ENCODE measurements at places on chromosomes 3 and 15.

DNA sequence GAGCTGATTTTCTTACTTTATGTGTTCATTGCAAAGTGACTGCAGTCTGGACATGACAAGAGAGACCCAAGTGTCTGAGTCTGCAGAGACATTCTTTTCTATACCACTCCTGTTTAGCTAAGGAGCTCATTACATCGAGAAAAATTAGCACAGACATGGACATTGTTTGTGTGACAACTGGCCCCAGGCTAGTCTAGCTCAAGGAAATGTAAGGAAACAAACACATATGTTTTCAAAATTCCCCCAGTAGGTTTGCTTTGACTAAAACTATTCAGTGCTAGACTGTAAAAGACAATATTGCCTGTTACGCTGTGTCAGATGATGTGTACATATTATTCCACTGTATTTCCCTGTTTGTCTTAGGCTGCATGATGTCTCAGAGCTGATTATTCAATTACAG, 40.9 kb downstream of the TPRG1 start:
- no peak for DNase-seq

- no peak for DNase-seq
Measured at GRCh38 chr3:51709675-51710074, 2.8 kb downstream of the GRM2 start.

DNA sequence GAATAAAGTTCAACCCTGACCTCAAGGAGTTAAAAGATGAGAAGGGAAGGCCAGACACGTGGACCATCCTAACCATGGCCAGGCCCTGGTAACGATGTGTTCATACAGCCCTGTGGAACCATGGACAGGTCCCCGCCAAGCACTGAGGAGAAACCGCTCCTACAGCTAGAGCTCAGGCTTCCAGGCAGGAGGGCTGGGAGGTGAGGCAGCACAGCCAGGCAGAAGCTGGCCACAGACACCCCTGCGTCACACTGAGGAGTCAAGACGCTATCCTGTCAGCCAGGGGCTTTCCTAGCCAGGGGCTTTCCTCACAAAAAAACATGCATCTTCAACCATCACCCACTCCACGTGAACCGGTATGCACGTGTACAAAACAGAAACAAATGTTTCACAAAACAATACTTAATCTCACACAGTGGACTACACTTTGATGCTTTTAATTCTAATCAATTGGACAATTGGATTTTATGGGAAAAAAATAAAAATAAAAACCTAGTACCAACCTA, 73.2 kb downstream of the TBC1D2B start:
- no peak for DNase-seq

GRCh38 chr15:27238707-27239423, 267.9 kb downstream of the GABRG3 start:
- no peak for DNase-seq

DNA sequence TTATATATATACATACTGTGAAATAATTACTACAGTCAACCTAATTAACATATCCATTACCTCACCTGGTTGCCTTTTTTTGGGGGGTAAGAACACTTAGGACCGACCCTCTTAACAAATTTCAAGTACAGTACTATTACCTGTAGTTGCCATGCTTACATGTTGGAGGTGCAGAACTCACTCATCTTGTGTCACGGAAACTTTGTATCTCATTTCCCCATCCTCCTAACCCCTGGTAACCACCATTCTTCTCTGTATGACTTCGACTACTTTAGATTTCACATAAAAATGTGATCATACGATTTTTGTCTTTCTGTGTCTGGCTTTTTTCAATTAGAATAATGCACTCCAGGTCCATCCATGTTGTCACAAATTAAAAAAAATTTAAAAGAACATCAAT, 55.5 kb upstream of the MELTF start:
- DNase-seq, result no peak

DNA sequence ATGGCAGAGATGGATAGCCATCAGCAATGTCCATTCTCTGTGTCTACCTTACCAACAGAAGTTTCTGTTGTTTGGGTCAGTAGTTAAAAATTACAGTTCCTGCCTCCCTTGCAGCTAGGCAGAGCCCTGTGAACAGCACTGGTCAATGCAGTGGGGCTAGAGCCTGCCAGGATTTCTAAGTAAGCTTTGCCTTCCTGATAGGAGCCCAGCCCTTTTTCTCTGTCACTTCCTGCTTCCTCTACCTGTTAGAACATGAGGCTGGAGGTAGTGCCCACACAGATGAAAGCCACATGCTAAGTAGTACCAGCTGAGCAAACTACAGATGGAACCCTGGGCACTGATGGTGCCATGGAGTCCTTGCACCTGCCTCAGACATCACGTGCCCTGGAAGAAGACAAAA, 45.0 kb downstream of the MGLL start:
- DNase-seq, result no peak
